ENCODE measurements at places on chromosomes 12 and 14. TPM values are rescaled to one million over a fixed set of nuclear protein-coding genes. Genes with fewer than 3 reads are reported as not detected.

The FOXG1 gene
- not detected for total RNA-seq

The IRAK3 gene
- 143 TPM for total RNA-seq

The SPX gene
- 0.66 TPM for total RNA-seq

The OAS2 gene
- total RNA-seq = 71.4 TPM

The OAS1 gene
- 63.6 TPM for total RNA-seq

The TPPP2 gene
- total RNA-seq = not detected

The PRPH gene
- total RNA-seq = 0.26 TPM

The NRIP2 gene
- total RNA-seq = 10.7 TPM

The SYT1 gene
- total RNA-seq = 1.6 TPM

DNA sequence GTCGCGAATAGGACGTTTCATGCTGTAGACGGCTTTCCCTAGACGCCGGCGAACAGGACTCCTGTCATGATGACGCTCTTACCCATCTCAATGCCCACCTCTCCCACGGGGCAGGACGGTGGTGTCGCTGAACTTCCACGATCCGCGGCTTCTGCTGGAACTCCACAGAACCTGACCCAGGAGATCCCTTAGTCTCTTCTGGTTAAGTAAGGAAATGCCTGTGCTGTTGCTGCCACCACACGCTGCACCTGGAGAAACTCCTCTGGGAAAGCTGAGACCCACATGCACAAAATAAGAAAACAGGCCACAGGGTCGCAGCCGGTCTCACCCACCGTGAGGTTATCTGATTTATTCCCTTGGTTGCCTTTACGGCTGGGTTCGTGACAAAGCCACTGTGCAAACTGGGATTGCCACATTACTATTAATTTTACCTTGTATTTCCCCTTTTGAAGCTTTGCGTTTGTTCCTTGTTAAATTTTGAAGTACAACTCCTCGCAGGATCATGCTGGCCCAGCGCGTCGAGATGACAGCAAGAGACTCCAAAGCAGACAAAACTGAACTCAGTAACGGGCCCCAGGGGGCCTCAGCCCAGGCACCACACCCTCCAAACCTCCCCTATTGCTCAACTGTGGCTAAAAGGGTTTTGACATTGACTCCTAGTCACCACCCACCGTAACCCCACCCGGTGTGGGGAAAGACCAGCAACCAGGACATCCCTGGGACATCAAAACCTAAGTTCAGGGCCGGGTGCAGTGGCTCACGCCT lies 9.2 kb upstream of the MMP17 start:
- DNase-seq = no peak

DNA sequence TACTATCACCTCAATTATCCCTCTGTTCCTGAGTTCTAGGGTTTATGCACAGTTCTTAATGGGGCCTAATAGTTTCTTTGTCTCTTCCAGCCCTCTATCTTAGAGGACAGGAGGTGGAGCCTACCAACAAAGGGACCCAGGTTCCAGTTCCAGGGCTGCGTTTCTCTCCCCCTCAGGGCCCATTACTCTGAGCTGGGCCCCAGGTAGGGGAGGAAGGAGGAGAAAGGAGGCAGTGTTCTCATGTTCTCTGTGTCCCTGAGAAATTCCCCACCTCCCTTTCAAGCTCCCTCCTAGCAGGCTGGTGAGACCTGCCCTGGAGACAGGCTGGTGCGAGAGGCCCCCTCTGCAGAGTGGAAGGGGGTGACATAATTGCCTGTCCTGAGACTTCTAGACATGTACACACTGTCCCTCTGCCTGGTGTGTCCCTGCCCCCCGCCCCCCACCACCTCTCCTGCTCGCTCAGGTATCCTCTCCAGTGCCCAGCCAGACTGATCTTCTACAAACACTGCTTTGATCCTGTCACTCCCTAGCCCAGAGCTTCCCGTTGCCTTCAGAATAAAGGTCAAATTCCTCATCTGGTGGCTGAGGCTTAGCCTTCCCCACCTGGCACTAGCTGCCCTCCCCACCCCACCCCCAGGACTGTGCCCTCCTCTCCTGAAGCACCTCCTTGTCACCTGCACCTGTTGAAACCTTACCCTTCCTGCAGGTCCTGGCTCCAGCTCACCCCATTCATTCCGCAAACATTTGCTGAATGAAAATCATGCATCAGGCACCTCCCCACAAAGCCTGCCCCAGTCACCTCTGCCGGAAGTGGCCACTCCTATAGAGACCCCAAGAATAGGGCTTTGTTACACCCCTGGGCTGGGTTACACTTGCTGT lies 21.1 kb upstream of the KRT8 start:
- no peak for DNase-seq

- peak; percentile 86 for DNase-seq
These were observed 21.8 kb upstream of the KRT78 start for GRCh38 chr12:52870361-52871290.

DNA sequence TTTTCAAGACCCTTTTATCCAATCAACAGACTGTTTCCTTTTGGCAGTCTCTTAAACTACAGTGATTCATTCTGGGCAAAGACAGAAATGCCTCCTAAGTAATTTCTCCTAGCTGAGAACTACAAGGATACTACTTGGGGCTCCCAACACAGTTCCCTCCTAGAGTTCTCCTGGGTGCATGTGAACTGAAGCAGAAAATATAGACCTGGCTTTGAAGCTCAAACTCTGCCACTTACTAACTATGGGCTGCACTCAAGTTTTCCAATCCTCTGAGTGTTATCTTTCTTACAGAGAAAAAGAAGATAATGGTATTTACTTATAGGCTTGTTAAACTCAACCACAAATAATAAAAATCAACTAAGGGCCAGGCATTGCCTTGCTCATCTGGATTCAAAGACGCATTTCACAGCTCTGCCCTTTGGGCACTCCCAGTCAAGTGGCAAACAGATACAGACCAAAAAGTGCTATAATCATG lies 97.6 kb downstream of the EFCAB11 start:
- no peak for DNase-seq

DNA sequence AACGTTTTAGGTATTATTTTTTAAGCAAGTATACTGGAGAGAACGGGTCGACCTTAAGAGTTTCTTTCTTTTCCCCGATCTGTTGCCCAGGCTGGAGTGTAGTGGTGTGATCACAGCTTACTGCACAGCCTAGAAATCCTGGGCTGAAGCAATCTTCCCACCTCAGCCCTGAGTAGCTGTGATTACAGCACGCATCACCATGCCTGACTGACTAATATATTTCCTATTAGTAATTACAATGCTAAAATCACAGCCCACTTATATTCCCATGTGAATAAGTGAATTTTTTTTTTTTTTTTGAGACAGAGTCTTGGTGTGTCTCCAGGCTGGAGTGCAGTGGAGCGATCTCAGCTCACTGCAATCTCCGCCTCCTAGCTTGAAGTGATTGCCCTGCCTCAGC lies 50.4 kb downstream of the DICER1 start:
- no peak for DNase-seq

GRCh38 chr14:99320105-99320572 lies 48.1 kb upstream of the BCL11B start:
- peak; percentile 87 for DNase-seq

DNA sequence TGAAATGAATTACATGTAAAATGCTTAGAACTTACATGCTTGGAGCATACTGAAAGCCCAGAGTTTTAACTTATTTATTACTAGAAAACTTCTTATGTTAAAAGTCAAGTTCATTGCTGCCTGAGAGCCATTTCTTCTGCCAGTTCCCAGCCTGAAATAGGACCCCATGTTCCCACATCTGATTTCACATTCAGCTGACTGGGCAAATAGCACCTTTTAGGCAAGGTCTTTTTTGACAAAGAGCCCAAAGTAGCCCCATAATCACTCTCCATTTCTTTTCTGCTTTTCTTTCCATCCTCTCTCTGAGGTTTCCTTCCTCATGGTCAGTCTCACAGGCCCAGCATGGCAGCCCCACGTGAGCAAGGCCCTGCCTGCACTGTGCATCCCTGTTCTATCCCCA lies 1.1 kb upstream of the ARPC3 start:
- DNase-seq = no peak

- DNase-seq = no peak
These were observed 677 bp upstream of the AP4S1 start for GRCh38 chr14:31024577-31025366.

GRCh38 chr12:6360578-6361490 lies 14.5 kb downstream of the SCNN1A start:
- DNase-seq = peak; percentile 44

DNA sequence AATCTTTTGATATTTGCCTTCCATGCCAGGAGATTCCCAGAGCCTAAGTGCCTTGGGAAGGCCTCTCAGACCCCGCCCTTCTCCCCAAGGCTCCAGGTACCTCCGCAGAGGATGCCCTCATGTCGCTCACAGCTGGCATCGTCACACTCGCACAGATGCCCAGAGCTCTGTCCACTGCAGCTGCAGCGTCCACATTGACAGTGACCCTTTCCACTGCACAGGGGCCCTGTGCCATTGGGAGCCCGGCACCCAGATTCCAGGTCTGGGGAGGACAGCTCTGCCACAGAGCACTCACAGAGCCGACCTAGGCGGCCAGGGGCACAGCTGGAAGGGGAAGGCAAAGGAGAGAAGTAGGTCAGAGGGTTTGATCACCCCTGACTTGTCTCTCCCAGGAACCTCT lies 12.3 kb upstream of the CSAD start:
- no peak for DNase-seq

- DNase-seq = no peak
These were observed 164.4 kb upstream of the LRIG3 start for GRCh38 chr12:59084511-59085375.

DNA sequence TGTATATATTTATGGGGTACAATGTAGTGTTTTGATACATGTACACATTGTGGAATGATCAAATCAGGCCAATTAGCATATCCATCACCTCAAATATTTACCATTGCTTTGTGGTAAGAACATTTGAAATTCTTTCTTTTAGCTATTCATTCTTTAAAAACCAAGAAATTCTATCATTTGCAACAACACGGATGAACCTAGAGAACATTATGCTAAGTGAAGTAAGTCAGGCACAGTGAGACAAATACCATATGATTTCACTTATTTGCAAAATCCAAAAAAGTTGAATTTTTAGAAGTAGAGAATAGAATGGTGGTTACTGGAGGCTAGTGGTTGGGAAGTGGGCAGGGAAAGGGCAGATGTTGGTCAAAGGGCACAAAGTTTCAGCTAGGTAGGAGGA lies 129.3 kb upstream of the PTPRQ start:
- no peak for DNase-seq

DNA sequence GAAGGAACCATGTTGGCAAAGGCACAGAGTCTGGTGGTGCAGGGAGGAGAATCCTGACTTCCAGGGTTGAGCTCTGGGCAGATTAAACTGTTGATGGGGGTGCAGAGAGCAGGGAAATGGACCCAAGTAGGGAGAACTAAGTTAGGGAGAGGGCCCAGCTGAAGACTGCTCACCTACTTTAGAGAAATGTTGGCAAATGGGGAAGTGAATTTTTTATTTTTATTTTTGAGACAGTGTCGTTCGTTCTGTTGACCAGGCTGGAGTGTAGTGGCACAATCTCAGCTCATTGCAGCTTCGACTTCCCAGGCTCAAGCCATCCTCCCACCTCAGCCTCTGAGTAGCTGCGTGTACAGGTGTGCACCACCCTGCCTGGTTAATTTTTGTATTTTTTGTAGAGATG lies 32.1 kb upstream of the TUBA1A start:
- no peak for DNase-seq

DNA sequence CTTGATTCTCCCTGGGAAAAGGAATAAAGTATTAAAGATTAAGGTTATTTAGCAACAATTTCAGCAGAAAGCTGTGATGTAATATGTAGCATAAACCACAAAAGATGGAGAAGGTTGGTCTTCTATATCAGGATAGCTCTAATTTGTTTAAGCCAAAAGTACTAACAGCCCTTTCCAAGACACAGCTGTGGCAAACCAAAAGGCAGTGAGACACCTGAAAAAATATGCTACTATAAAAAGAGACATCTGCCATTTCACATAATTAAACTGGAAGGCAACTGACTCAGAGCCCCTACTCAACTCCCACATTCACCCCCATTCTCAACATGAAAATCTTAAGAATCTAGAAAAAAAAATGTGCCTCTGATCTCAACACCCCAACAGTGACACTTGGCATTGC lies 390.2 kb upstream of the PRICKLE1 start:
- DNase-seq = no peak

GRCh38 chr12:188910-189621 lies 24.9 kb downstream of the SLC6A12 start:
- peak; percentile 78 for DNase-seq

- DNase-seq = no peak
These were observed 21.2 kb downstream of the BCL7A start for GRCh38 chr12:122042910-122043309.

DNA sequence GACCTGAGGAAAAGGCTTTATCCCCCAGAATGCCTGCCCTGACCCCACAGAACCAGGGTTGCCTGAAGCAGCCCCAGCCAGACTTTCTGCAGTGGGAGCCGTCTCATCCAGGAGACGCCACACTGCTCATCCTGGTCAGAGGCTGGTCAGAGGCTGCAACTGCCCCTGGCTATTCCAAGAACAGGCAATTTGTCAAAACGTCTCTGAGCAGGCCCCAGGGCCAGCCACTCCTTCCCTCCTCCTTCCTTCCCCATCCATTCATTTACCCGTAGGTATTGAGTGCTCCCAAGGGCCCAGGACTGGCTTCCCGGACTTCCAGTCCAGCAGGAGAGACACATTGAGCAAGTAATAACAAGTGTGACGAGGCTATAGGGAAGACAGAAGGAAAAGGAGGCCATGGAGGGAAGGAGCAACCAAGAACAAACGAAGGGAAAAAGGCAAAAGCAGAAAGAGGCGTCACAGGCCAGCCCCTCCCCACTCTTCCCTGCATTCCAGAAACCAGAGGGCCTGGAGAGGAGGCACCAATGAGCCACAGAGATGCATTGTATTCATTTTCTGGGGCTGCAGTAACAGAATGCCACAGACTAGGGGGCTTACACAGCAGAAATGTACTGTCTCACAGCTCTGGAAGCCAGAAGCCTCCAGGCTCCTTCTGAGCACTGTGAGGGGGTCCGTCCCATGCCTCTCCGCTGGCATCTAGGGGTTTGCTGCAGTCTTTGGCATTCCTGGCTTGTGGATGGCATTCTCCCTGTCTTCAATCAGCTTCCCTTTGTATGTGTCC lies 21.0 kb upstream of the CD9 start:
- peak; percentile 47 for DNase-seq

- no peak for DNase-seq
These were observed 31.5 kb downstream of the EPS8 start for GRCh38 chr12:15757553-15758255.

DNA sequence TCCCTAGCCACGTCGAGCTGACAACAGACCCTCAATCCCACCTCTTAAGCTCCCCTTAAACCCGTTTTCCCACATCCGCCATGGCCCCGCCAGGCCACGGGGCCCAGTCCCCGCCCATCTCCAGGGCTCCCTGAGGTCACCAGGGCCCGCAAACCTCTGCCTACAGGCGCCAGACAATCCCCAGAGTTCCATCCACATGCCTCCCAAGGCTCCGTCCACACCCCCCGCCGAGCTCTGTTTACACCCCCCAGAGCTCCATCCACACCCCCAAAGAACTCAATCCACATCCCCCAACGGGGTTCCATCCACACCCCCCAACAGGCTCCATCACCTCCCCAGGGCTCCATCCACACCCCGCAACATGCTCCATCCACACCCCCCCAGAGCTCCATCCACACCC lies 9.2 kb downstream of the JAG2 start:
- no peak for DNase-seq

DNA sequence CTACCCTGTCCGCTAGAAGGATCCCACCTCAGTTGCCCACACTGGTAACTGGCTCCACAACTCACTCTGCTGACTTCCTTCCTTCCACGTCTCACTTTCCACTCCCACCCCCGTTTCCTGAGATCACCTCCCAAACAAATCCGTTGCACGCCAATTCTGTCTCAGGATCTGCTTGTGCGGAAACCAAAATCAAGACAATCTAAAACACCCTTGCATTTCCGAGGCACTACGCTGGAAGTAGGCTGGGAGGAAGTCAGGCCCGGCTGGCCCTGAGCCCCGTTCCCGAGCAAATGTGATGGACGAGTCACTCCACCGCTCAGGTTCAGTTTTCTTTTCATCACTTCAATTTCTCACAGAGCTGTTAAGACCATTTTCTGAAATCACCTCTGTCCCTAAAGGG lies 23.1 kb downstream of the ABCB9 start:
- DNase-seq = no peak
